CD4-positive, alpha-beta T cell treated with Interferon alpha-2 for 1 hour (primary cell): ENCODE measurements at places on chromosomes 16 and 17.

- DNase-seq, result no peak
Measured at GRCh38 chr16:87845807-87846619, 23.3 kb downstream of the SLC7A5 start.

- no peak for DNase-seq
Measured at GRCh38 chr17:29016345-29017210, 10.7 kb upstream of the SEZ6 start.

DNA sequence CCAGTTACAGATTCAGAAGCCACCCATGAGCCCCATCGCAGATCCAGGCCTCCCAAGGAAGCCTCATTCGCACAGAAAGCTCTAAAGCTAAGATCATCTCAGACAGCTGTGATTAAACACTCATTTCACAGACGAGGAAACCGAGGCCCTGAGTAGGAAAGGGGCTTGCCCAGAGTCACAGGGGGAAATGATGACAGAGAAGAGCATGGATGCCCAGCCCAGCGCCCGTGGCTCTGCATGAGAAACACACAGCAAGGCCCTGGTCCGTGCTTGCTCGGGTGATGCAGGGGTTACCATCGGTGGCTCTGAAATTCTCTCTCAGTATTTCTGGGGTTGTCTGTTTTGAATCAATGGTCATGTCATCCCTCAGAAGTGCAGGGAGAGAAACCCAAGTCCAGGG lies 109.6 kb downstream of the C16orf78 start:
- no peak for DNase-seq

DNA sequence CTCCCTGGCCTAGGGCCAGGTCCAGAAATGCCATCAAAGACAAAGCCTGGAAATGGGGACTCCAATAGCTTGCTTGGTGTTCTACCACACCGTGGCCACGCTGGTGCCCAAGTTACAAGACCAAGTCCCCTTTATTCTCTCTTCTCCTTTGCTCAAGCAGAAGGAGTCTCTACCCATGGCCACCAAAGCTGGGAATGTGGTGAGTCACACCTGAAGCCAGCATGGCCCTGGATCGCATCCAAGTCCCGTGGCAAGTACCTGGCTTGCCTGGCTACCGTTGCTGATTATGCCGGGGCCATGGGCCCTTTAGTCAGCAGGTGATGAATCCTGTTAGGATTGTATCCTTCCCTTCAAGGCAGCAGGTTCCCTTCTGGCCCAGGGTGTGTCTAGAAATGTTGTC lies 260.0 kb downstream of the HAPSTR1 start:
- DNase-seq, result no peak

- no peak for DNase-seq
Measured at GRCh38 chr16:50298591-50299507, 32.5 kb downstream of the ADCY7 start.

DNA sequence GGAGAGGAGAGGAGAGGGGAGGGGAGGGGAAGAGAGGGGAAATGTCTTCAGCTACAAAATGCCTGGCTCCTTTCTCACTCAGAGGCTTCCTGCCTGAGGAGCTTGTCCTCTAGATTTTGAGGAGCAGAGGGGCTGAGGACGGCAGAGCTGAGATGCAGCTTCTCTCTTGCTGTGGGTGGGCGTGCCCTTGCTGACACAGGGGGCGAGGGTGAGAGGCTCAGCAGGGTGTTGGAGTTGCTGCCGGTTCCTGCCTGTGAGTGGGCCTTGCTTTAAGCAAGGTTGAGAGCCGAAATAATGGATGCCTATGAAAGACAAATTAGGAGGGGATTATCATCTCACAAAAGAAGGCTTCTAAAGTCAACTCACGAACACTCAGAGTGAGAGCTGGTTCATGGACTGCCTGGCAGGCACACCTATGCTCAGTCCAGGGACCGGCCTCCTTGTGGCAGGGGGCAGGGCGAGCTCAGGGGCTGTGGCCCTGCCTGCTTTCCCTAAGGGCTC lies 215.6 kb downstream of the MSI2 start:
- DNase-seq, result no peak

GRCh38 chr17:38460716-38461630 lies 32.7 kb downstream of the ARHGAP23 start:
- no peak for DNase-seq

GRCh38 chr17:73984941-73985340 lies 218.5 kb upstream of the RPL38 start:
- no peak for DNase-seq

DNA sequence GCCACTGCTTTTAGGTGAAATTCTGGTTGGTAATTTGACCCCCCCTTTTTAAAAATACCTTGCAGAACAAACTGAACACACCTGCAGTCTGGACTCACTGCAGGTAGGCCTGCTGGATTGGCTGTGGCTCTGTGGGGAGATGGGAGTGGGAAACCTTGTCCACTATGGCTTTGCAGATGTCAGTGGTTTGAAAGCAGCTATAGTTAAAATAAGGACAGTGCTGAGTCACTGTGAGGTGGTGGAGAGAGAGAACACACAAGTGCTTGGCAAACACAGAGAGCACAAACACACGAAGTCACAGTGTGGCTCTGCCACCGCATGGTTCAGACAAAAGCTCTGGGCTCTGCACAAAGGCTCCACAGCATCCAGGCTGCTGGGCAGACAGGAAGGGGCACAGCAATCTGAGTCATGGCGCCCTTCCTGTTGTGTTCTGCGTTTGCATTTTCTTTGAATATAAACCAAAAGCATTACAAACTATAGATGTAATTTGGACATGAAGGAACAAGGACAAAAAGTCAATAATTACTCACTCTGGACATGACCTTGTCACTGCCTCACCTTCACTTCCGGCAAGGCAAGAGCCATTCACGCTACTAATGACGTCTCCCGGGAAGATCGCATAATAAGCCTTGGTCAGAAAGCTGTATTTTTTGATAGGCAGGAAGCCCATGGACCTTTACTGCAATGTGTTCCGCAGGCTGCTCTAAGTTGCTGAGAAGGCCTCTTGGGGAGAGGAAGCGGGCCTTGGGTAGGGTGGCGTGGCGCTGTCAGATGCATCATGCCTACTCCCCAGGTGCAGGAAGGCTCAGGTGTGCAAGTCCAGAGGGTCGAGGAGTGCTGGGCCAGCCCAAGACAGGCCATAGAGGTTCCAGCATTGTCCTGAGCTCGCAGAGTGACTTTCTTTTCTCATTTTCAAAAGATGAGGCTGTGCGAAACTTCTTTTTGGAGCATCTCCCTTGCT lies 60.1 kb upstream of the MED9 start:
- DNase-seq, result peak; percentile 8

DNA sequence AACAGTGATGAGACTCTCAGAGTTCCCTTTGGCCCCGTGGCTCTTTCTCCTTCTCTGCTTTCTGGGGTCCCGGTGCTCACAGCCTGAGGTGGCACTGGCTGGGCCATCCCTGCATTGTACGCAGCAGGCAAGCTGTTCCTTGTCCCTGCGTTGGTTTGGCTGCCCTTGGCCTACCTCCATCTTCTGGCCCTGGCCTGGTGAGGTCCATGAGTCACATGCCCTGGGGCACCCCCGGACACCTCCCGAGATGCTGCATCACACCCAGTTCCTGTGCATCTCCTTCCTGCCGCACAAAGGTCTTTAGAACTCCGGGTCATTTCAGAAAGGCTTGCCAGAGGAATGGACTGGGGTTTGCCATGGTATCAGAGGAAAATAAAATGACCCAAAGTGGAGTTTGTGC lies 9.5 kb downstream of the SULT1A2 start:
- DNase-seq, result no peak

DNA sequence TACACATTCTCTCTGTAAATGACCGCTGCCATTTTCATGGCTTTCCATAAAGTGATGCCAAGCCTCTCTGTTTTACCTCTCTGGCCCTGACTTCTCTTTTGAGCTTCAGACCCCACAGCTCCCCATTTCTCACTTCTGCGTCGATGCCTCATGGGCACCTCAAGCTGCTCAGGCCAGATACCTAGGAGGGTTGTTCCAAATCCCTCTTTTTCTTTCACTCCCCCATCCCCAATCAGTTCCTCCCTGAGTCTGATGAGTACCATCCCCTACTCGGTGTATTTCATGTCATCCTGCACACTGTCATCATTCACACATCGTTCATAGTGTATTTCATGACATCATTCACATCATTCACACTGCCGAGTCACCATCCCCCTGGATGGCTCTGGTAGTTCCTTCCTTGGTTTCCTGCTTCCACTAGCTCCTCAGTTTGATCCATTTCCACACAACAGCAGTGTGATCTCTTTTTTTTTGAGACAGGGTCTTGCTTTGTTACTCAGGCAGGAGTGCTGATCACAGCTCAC lies 43.1 kb downstream of the NTN1 start:
- DNase-seq, result no peak
